ENCODE measurements at places on chromosomes 5 and 9.

- DNase-seq = no peak
Measured at GRCh38 chr5:17796757-17797396, 162.6 kb downstream of the TAF11L14 start.

DNA sequence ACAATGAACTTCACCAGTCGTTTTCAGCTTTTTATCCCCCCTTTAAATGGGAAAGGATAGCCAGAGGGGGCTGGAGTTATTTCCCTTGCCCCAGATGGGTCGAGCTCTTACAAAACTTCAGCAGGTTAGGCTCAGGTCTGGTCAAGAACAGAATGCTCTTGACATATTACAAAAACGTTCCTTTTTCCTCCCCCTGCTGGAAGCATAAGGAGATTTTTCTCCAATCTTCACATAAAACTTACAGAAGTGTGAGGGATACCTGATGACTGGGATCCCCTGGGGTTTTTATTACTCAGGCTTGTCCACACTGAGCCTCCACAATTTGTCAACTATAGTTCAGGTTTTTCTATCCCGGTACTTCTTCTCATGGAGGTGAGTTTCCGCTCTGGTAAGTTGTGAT, 60.8 kb downstream of the CSF2 start:
- DNase-seq = peak; percentile 13

DNA sequence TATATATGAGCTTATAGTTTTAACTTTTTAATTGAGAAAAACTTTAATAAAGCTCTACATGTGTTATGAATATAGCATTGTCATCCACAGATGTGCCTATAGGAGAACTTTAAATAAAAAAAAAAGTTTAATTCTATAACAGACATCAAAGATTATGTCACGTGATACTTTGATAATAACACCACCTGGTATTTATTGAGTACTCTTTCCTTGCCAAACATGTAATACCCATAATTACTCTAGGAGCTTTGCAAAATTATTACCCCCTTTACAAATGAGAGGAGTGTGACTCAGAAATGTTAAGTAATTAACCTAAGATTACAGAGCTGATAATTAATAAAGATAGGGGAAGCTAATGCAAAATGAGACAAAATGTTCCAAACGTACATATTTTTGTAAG, 43.0 kb downstream of the ITGA2 start:
- DNase-seq = no peak

GRCh38 chr5:13249854-13250253, 694.6 kb downstream of the DNAH5 start:
- DNase-seq = no peak

DNA sequence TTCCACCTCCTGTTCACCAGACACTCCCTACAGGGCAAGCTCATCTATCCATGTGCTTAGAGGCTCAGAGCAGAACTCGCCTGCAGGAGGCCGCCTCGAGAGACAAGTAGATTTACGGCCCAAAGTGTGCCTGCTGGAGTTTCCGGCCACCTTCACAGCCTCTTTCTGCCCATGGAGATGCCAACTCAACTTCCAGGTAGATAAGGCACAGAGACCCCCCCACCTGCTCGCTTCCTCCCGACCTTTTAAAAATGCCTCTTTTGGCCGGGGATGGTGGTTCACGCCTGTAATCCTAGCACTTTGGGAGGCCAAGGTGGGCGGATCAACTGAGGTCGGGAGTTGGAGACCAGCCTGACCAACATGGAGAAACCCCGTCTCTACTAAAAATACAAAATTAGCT, 46.6 kb downstream of the EXD3 start:
- DNase-seq = no peak

DNA sequence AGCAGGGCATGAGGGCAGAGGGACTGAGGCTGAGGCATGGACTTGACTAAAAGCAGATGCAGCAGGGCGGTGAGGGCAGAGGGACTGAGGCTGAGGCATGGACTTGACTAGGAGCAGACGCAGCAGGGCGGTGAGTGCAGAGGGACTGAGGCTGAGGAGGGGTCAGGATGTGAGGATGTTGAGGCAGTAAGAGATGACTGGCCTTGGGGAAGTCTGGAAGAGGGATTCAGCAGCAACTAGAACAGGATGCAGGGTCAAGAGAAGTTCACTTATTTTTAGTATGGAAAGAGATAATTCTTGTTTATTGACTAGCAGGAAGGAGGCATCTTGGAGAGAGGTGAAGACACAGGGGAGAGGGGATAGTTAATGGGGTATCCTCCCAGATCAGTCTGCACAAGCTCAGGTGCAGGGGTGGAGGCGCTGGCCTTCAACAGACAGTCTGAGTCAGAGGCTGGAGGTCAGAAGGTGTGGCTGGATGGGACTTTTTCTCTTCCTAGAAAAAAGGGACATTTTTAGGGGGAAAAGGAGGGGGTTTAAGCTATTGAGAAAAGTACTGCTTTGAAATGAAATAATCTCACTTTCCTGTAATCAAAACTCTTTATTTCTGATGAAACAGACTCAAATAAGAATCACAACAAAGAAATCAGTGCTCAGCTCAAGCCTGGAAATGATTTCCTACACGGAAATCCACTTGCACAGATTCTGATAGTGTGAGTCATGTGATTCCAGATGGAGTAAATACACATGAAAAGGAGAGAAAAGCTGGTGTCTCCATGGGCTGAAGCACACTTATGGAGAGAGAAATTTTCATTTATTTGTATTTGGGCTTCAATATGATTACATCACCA, 130.9 kb downstream of the PALM2AKAP2 start:
- peak; percentile 52 for DNase-seq

DNA sequence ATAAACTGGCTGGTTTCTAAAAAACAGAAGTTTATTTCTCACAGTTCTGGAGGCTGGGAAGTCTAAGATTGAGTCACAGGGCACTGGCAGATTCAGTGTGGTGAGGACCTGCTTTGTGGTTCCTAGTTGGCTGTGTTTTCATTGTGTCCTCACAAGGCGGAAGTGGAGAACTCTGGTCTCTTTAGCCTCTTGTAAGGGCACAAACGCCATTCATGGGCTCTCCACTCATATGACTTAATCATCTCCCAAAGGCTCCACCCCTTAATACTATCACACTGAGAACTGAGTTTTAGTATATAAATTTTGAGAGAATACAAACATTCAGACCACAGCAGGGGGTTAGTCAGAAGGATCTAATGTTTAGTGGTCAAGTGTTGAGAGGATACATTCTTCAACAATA, 208.2 kb downstream of the SEC61B start:
- DNase-seq = peak; percentile 67

- no peak for DNase-seq
Measured at GRCh38 chr5:90446961-90447360, 27.6 kb downstream of the MBLAC2 start.

DNA sequence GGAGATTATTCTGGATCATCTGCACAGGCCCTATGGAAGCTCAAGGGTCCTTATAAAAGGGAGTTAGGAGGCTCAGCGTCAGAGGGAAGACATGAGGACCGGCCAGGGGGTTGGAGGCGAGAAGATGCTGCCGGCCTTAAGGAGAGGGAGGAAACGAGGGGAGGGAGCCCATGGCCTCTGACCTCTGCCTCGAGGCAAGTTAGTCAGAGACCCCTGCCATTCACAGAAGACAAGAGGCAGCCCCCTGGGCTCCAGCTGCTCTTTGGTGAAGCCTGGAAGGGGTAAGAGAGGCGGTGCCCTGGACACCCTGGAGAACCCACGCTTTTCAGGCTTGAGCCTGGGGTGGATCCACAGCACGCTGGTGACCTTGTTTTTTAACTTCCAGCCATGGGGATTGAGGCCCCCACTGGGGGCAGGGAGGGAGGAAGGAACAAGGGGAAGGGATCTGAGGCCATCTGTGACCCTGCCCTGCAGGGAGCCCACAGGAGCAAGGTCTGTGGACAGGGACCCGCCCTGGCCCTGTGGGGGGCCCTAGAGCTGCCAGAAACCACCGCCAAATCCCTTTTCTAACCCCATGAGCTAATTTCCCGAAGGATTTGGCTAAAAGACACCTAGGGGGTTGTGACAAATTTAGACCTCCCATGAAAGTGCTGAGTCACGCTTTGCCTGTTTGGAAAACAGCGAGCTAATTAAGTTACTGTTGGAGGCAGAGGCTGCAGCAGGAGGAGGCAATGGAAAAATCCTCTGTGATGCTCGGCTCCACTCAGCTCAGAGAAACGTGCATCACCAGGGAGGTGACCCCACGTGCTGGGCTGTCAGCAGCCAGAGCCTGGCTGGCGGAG, 49.7 kb downstream of the OLFM1 start:
- peak; percentile 7 for DNase-seq

DNA sequence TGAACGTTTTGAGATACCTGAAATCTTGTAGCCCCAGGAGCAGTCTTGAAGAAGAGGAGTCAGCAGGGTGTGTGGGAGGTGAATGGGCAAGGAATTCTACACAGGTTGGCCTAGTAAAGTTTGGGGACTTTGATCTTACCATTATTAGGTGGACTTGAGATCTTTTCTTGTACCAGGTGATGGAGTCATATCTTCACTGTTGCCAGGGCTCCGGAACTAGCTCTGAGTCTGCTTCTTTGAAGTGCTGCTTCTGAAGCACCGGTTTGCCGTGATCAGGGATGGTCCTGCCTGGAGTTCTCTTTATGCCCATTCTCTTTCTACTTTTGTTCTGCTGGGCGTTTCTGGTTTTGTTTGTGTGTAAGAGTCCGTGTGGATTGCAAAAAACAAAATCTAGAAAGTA, 27.4 kb downstream of the RCL1 start:
- no peak for DNase-seq

GRCh38 chr5:1199649-1200494, 1.5 kb upstream of the SLC6A19 start:
- DNase-seq = no peak

DNA sequence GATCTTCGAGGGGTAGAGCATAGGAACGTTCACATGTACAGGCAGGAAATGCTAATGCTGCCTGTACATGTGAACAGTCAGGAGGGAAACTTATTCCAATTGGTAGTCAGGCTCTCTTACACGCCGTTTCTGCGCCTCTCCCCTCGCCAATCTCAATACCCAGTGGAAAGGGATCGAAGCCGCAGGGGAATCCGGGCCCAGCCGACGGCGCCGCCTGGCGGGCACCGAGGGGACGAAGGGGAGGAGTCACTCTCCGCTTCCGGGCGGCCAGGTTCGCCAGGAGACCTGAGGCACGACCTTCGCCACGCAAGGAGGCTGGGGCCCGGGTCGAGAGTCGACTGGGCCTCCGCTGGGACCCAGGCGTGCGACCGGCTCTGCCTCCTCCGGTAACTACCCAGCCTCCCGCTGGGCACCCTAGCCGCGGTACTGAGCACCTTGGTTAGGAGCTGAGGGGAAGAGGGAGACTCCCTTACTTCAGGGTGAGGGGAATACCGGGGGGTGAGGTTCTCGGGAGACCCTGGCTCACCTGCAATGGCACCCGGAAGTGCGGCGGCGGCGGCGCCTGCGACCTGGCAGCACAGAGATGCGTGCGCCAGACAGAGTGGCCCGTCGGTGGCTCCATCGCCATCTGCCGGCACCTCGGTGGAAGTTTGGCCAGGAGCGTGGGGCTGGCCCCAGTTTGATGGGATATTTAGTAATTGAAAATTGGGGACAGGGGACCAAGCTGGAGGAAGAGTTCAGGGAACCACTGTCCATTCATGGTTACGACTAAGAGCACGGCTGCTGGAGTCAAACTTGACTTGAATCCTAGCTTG, at the start of gene PIGO:
TSS of gene PIGO (minus strand) at position 557 of the 815 bp plus-strand sequence. CDS start 1,026 bp downstream, outside the sequence.
- peak; percentile 94 for DNase-seq

GRCh38 chr5:102782217-102782872, 27.2 kb downstream of the PAM start:
- no peak for DNase-seq

DNA sequence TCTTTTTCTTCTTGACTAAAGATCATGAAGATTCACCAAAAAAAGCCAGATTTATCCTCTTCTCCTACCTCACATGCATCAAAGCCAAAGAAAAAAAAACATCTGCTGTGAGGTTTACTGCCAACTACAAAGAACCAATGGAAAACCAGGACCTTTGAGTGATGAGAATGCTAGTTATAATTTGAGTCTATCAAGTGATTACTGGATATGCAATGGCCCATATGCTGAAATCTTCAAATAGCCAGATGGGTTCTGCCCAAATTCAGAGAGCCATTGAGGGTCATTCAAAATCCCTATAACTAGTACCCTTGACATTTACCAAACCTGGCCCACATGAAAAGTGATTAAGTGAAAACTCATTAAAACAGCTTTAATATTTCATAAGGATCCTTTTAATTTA, 78.4 kb upstream of the ACO1 start:
- DNase-seq = no peak

GRCh38 chr9:81237565-81238231, 451.6 kb downstream of the TLE1 start:
- DNase-seq = no peak

DNA sequence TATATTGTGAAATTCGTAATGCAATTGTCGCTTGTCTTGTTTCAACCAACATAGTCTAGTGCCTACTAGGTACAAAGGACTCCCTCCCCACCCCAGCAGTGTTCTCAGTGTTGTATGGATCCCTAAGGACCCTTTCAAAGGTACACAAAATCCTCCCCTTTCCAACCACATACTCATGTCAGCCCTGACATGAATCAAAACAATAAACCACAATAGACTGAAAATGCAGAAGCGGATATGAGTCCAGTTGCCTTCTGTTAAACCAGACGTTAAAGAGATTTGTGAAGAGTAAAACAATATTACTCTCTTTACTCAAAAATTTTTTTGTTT, 82.4 kb upstream of the IFNK start:
- no peak for DNase-seq

- no peak for DNase-seq
Measured at GRCh38 chr5:30752015-30752414, 441.5 kb upstream of the CDH6 start.

GRCh38 chr9:72489986-72490385, 31.4 kb upstream of the TMC1 start:
- no peak for DNase-seq

DNA sequence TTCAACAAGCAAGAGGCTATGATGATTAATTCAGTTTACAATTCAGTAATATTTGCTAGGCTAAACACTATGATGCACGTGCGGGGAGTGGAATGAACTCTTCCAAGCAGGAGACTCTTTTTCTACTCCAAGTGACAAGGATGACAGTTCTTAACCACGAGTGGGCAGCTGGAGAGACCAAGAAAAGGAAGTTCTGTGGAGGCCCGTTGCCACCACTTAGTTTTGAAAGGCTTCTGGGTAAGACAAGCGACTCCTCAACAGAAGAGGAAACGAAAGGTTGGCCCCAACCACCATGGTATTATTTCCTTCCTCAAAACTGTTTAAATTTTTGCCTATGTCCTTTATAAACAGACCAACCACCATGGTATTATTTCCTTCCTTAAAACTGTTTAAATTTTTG, 2.8 kb downstream of the DCAF12 start:
- DNase-seq = peak; percentile 7

GRCh38 chr9:82457298-82457697, 468.7 kb downstream of the SPATA31D1 start:
- no peak for DNase-seq

DNA sequence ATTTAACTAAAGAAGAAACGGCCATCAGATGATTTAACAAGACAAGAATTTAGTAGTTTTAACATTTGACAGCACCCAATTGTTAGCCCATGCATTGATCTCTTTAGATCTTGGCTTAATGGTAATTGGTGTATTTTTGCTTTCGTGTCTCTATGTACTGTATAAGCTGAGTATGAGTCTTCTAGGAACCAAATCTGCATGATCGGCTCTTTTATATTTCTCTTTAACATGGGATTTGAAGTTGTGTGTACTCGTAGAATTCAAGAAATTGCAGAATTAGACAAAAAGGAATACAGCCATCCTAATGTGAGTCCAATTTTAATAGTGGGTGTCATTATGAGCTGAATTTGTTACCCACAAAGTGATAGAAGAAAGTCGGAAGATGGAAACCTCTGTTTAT, 438.9 kb upstream of the WWC1 start:
- DNase-seq = no peak

GRCh38 chr9:16139774-16140173, 586.9 kb downstream of the CCDC171 start:
- DNase-seq = no peak

GRCh38 chr9:8668751-8669150, 869.2 kb upstream of the DMAC1 start:
- no peak for DNase-seq

Measured in astrocyte of the hippocampus (primary cell).